Activated CD8-positive, alpha-beta T cell treated with anti-CD3 and anti-CD28 coated beads for 36 hours (primary cell): ENCODE measurements at places on chromosomes 12 and 14. TPM values are rescaled to one million over a fixed set of nuclear protein-coding genes. Genes with fewer than 3 reads are reported as not detected.

DNA sequence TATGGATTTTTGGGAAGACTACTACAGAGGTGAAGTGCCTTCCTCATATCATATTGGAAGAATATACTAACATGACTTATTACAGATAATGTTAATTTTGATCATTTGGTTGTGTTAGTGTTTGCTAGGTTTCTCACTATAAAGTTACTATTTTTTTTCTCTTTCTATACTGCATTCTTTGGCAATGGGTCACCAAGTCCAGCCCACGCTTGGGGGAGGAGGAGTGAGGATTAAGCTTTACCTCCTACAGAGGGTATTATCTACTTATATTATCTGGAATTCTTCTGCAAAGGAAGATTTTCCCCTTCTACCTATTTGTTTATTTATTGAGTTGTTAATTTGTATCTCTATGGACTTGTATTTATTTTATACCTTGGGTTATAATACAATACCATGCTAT, 31.5 kb downstream of the SCN8A start:
- no peaks in the 10 kb centered on the region for H3K36me3 ChIP-seq
- no peak overlapping the region for H3K4me3 ChIP-seq

DNA sequence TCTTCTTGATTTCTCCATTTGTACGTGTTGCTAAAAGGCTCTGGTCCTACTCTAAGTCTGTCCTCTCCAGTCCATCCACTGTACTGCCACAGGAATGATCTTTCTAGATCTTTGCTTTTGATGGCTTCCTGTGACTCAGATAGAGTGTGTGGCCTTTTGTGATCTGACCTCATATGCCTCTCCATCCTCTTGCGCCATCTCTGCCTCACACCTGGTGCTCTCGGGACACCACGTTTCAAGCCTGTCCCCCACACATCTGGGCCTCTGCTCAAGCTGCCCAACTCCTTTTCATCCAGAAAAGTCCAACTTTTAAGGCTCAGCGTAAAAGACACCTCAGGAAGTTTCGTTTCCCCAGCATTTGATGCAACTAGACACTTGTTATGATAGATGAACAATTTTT, 39.0 kb downstream of the DCAF4 start:
- no peak overlapping the region for H3K4me3 ChIP-seq
- peak; percentile 8 for DNase-seq
- peaks cover 27% of the 10 kb centered on the region for H3K36me3 ChIP-seq
- H3K4me1 ChIP-seq, result peaks cover 18% of the 10 kb centered on the region
- no peaks in the 10 kb centered on the region for H3K27me3 ChIP-seq

OR11G2 gene
- not detected for total RNA-seq

ERG28 gene
- total RNA-seq, result 14.9 TPM

GRCh38 chr14:86646696-86647690, 1117.0 kb downstream of the FLRT2 start:
- H3K27ac ChIP-seq, result no peak overlapping the region
- DNase-seq, result peak; percentile 3
- no peaks in the 10 kb centered on the region for H3K27me3 ChIP-seq
- no peaks in the 10 kb centered on the region for H3K4me1 ChIP-seq

FLRT2 gene
- not detected for total RNA-seq

GRCh38 chr14:24857277-24857676, 192.7 kb downstream of the STXBP6 start:
- DNase-seq, result no peak
- no peaks in the 10 kb centered on the region for H3K4me1 ChIP-seq
- H3K27me3 ChIP-seq, result peaks cover 11% of the 10 kb centered on the region
- no peak overlapping the region for H3K27ac ChIP-seq

DNA sequence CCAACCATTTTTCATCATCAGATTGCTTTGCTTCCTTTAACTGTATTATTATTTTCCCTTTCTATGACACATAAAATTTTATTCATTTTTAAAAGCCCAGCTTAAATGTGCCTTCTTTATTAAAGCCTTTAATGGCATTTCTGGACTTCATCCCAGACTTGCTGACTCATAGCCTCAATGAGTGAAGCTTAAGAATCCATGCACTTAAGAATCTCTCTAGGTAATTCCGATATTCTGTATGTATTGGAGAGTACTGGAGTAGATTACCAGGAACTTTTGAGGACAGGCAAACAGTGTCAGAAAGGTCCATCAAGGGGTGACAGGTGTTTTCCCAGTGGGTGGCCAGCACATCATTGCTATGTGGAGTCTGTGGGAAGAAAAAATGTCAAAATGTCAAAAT, 107.9 kb downstream of the PTPRQ start:
- DNase-seq, result no peak
- no peak overlapping the region for H3K27ac ChIP-seq
- no peaks in the 10 kb centered on the region for H3K36me3 ChIP-seq
- H3K4me1 ChIP-seq, result no peaks in the 10 kb centered on the region

EEF1AKMT3 gene
- 4.0 TPM for total RNA-seq

DNA sequence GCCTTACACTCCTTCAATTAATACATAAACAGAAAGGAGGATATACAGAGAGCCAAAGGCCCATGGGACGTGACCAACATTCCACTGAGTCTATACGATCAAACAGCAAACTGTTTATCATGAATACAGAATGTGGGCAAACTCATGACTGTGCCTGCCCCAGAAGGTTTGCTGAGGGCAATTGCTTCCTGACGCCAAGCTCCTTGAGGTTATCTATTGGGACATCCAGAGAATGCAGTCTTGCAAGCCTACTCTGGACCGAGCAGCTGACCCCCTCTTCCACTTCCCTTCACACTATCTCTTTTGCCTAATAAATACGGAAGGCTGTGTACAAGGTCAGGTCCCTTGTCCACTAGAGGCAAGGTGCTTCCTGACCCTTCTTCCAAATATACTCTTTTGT, 18.5 kb upstream of the SLC10A1 start:
- H3K27me3 ChIP-seq, result peaks cover 2% of the 10 kb centered on the region
- H3K36me3 ChIP-seq, result no peaks in the 10 kb centered on the region
- H3K4me3 ChIP-seq, result no peak overlapping the region
- H3K4me1 ChIP-seq, result no peaks in the 10 kb centered on the region
- DNase-seq, result no peak
- no peak overlapping the region for H3K27ac ChIP-seq
